Mesothelial cell of epicardium (in vitro differentiated cells): ENCODE measurements at places on chromosomes 3 and 15. TPM values are rescaled to one million over a fixed set of nuclear protein-coding genes. Genes with fewer than 3 reads are reported as not detected.

FSIP1 gene
- 0.50 to 0.89 TPM (median 0.74 TPM) in 3 replicates for total RNA-seq

DNA sequence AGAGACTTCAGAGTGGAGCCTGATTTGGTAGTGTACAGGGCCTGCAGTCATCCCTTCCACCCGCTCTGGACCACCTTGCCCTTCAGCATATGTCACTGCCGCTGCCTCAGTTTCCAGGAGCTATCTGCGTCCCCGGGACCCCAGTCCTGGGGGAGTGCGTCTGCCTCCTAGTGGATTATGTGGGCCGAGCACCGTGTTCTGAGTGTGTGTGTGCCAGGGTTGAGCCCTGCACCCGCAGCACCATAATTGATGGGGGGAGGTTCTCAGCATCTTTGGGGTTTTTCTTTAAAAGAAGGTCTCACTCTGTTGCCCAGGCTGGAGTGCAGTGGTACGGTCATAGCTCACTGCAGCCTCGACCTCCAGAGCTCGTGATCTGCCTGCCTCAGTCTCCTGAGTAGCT, 33.6 kb downstream of the CD276 start:
- DNase-seq: no peak

IL17RD gene
- 27.5 to 30.3 TPM (median 27.9 TPM) in 3 replicates for total RNA-seq

GRCh38 chr3:134681522-134681900, 30.7 kb upstream of the KY start:
- no peak for DNase-seq

GHRL gene
- 0.73 to 1.9 TPM (median 0.96 TPM) in 3 replicates for total RNA-seq

SEMA5B gene
- 0.20 to 0.51 TPM (median 0.27 TPM) in 3 replicates for total RNA-seq

TTLL13 gene
- total RNA-seq: 0.33 to 0.77 TPM (median 0.47 TPM) in 3 replicates

- DNase-seq: no peak
Measured at GRCh38 chr15:75809986-75810750, 33.1 kb upstream of the UBE2Q2 start.

- DNase-seq: no peak
Measured at GRCh38 chr3:152959307-152959706, 124.4 kb downstream of the P2RY1 start.

FAM81A gene
- 0.92 to 1.0 TPM (median 0.97 TPM) in 3 replicates for total RNA-seq

GAP43 gene
- 4.2 to 6.1 TPM (median 5.7 TPM) in 3 replicates for total RNA-seq

GRCh38 chr3:186772281-186772694, 11.1 kb upstream of the EIF4A2 start:
- DNase-seq: no peak

DNA sequence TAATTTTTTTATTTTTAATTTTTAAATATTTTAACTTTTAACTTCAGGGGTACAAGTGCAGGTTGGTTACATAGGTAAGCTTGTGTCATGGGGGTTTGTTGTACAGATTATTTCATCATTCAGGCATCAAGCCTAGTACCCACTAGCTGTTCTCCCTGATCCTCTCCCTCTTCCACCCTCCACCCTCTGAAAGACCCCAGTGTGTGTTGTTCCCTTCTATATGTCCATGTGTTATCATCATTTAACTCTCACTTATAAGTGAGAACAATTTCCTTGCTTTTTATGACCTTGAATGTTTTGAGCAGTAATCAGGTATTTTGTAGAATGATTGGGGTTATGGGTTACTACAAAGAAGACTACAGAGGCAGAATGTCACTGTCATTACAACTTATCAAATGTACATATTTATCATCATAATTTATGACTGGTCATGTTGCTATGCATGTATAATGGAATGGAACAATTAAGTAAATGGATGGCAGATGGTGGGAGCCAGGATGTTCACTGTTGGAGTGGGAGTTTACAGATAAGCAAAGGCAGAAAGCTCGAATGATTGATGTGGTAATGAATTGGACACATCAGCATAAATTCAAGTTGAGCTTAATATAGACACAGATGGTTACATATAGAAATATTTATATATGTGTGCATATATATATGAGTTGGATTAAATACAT, 563.8 kb upstream of the ROBO1 start:
- no peak for DNase-seq

GRCh38 chr15:53559364-53560277, 199.8 kb downstream of the WDR72 start:
- no peak for DNase-seq

GRCh38 chr3:114745322-114746240, 401.5 kb downstream of the ZBTB20 start:
- DNase-seq: no peak

DNA sequence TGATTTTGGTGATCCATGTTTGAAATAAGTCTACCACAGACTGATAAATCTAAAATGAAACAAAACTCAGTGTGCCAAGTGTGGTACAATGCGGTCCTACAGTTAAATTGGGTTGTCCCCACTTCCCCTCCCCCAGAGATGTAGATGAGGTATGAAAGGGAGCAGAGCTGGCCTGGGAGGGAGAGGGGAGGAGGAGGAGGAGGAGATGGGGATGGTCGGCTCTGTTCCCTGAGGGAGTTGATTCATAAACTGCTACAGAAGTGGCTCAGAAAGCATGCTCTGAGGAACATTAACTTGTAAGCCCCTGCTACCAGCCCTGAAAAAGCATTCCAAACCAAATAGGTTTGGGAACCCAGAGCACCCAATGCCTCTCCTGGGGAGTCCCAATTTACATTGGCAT, 28.0 kb upstream of the CHRNB4 start:
- DNase-seq: no peak

PLSCR5 gene
- 0.20 TPM in 1 of 3 replicates, not detected in the others for total RNA-seq

DNA sequence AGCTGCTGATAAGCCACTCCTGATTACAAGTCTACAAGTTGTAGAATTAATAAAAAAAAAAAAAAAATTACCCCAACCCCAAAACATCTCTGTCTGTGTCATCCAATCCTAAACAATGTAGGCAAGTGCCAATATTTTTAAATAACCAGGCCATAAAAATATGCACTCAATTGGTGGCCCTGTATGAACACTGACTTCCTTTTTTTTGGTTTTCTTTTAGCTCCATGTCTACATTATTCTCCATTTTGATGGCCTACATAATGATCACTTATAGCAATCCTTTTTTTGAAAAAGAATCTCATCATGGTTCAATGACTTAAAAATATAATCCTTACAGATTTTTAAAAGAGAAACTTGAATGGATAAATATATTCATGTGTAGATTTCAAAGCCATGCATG, 72.1 kb downstream of the FOXP1 start:
- DNase-seq: no peak

ABI3BP gene
- total RNA-seq: 2.2 to 3.0 TPM (median 2.5 TPM) in 3 replicates

DNA sequence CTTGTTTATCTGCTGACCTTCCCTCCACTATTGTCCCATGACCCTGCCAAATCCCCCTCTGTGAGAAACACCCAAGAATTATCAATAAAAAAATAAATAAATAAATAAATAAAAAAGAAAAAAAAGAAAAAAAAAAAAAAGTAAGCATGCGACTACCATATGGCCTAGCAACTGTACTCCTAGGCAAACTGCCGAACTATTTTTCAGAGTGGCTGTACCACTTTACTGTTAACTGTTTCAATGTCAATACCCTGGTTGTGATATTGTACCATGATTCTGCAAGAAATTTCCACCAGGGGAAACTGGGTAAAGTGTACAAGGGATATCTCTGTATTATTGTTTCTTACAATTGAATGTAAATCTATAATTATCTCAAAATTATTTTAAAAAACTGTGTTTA, 41.3 kb upstream of the MAP4 start:
- no peak for DNase-seq

DNA sequence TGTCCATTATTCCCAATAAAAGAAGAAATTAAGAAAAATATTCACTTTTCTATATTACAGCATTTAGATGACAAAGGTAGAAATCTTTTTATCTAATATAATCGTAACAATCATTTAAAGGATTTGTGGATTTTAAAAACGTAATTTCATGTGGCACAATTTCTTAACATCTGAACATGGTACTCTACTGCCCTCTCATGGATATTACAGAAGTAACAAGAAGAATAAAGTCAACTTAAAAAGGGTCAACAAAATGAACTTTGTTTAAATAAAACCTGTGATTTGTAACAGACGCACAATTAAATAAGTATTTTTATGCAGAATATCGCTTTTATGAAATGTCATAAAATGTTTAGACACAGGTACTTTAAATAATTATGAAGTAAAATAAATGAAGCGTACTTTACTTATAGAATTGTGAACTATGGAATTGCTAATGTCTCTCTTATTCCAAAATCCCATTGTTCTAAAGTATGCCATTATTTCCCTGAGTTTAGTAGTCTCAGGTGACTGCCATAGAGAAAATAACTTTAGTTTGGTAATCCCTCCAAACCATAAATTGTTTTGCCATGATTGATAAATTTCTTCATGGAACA, 366.8 kb upstream of the ZNF385D start:
- DNase-seq: no peak

VGLL4 gene
- 137 to 140 TPM (median 138 TPM) in 3 replicates for total RNA-seq

GRCh38 chr3:185976100-185976499, 38.3 kb upstream of the TRA2B start:
- DNase-seq: no peak

DNA sequence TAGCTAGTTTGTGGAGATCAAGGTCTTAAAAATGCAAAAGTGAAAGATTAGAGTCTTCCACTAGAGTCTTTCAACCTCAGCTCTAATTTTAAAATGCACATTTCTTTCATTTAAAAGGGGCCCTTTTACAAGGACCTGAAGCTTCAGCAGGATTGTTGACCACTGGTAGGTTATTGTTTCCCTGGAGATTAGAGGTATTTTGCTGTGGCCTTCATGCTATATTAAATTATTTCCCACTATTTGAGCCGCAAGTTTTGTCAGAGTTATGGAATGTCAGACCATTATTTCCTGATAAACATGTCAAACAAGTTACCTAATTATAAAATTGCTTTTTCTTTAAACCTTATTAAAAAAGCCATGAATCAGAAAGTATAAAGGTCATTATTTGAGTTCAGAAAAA, 103.1 kb upstream of the CCNL1 start:
- no peak for DNase-seq

XCR1 gene
- total RNA-seq: not detected in 3 replicates

EXD1 gene
- total RNA-seq: not detected in 3 replicates

DNA sequence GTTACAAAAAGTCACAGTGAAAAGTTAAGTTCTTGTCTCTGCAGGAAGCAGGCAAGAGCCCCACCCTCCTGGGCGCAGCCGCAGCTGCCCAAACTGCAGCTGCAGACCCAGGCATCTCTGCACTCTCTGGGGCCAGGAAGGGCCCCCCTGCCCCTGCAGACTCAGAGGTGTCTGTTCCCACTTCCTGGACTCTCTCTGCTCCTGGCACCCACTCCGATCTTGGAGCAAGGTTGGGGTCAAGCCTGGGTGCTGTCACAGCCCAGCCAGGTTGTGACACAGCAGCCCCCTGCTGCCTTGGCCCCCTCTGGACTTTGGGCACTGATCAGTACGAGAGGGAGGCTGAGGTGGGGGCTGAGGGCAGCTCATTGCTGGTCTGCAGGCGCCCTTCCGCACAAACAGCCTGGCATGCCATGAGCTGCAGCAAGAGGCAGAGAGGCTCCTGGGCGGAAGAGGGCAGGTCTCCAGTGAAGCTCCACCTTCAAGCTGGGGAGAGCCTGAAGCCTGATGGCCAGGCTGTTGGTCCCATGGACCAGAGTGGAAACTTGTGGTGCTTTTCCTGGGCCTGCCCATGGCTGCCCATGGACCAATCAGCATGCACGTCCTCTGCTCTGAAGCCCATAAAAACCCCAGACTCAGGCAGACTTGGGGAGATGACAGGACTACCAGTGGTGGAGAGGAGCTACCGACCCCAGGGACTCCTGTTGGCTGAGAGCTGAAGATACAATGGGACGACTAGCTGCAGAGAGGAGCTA, 42.9 kb upstream of the LRRFIP2 start:
- no peak for DNase-seq

GRCh38 chr3:153903430-153903829, 217.8 kb upstream of the ARHGEF26 start:
- no peak for DNase-seq

DNA sequence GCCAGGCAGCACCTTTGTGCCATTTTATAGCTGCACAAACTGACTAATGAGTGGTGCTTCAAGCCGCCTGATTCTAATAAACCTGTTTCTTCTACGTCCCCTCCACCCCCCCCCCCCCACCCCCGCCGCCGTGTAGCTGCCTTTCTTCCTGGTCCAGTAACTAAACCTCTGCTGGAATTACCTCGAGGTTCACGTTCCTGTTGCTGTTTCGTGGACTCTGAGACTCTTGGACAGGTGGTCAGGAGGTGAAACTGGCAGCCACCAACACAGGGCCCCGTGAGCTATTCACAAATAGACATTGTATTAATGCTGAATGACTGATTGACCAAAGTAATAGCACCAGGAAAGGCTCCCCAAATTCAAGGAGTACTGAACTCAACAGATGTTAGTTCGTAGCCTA, 73.9 kb downstream of the TRIM69 start:
- no peak for DNase-seq

DNA sequence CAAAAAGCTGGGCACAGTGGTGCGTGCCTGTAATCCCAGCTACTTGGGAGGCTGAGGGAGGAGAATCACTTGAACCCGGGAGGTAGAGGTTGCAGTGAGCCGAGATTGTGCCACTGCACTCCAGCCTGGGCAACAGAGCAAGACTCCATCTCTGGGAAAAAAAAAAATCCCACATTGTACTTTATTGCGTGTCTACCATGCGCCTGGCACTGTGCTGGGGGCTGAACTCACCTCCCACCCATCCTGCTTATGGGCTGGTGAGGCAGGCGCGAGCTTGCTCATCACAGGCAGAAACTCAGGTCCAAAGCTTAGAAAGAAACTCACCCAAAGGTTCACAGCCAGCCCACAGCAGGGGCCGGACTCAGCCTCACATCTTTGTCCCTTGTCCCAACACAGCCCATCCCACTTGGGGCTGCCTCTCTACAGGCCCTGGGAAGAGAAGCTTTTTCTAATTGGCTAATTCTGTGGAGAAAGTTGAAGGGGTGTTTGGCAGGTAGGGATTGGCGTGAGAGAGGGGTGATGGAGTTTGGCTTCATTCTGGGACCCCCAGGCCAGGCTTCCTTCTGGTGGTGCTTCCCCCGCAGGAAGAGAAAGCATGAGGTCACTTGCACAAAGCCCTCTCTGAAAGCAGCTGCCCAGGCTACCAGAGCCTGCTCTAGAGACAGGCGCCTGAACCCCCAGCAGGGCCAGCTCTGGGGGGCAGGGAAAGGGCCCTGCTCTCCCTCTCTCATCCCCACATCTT, 122.6 kb upstream of the SMAD3 start:
- no peak for DNase-seq

SLC35A5 gene
- total RNA-seq: 25.8 to 28.2 TPM (median 28.0 TPM) in 3 replicates

DNA sequence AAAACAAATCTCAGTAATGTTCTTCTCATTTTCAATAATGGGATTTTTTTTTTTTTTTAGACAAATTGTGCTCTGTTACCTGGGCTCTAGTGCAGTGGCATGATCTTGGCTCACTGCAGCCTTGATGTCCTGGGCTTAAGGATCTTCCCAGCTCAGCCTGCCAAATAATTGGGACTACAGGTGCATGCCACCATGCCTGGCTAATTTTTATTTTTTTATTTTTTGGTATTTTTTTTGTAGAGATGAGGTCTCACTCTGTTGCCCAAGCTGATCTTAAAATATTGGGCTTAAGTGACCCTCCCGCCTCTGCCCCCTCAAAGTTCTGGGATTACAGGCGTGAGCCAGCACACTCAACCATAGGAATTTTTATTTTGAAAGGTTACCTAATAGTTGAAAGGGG, 126.2 kb downstream of the MDFIC2 start:
- DNase-seq: no peak

- DNase-seq: no peak
Measured at GRCh38 chr3:45950686-45951600, 7.7 kb downstream of the CXCR6 start.

GMNC gene
- 0.38 to 0.60 TPM (median 0.51 TPM) in 3 replicates for total RNA-seq
